ENCODE measurements at places on chromosomes 13 and 19.
A peak's percentile ranks its signal among the peaks of the same experiment; 100 is the strongest.

DNA sequence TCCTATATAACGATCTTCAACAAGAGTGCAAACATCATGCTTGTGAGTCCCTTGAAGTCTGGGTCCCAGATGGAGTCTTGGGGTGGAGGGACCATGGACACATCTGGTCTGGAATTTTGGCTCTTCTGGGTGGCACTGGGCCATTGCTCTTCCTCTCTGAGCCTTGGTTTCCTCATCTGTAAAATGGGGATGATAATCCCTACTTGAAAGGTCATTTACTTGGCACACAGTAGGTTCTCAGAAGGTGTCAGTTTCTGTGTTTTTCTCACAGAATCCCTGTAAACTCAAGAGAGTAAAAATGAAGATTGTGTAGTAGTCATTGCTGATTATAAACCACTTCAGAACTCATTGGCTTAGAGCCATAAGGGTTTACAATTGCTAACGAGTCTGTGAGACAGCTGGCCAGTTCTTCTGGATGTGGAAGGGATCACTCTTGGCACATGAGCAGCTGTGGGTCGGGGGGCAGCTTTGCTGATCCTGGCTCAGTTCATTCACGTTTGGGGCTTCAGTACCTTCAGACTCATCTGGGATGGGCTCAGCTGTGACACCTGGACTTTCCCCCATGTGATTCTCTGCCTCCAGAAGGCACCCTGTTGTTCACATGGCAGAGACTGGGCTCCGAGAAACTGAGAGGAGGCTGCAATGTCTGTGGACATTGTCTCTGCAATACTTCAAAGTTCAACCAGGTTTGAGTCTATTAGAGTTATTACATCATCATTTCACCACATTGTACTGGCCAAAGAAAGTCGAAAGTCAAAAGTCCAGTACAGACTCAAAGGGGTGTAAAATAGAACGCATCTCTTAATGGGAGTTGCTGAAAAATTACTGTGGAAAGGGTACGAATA, 7.8 kb downstream of the CYP4F12 start:
- no peak for DNase-seq

DNA sequence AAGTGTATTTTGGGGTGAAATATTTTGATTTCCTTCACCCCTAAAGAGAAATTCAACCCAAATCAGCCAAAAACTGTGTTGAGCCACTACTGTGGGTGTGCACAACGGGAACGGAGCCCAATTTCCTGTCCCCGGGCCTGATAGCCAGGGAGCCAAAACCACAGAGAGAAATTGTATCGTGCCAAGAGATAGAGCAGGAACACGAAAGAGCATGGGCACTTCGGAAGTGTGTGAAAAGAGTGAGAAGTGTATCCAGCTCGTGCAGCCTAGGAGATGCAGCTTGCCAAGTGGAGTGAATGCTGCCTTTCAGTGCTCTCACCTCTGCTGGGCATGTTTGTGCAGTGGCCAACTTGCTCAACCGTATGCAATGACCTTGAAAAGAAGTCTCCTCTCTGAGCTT, 19.4 kb upstream of the PLEKHF1 start:
- DNase-seq: no peak

GRCh38 chr13:39530916-39531315, 72.1 kb downstream of the LHFPL6 start:
- peak; percentile 15 for DNase-seq

- DNase-seq: no peak
Observed at GRCh38 chr13:45704854-45705695, 3.0 kb downstream of the CBY2 start.

GRCh38 chr13:74476365-74476764, 342.2 kb upstream of the KLF12 start:
- DNase-seq: no peak

- DNase-seq: no peak
Observed at GRCh38 chr19:15225760-15226159, 6.5 kb downstream of the EPHX3 start.
